Activated naive CD8-positive, alpha-beta T cell treated with anti-CD3 and anti-CD28 coated beads, Interleukin-2, amount 50 U/mL, for 24 hours (primary cell): ENCODE measurements at places on chromosomes 4 and X.

- DNase-seq: no peak
Measured at GRCh38 chr4:36712013-36712412, 430.6 kb downstream of the DTHD1 start.

DNA sequence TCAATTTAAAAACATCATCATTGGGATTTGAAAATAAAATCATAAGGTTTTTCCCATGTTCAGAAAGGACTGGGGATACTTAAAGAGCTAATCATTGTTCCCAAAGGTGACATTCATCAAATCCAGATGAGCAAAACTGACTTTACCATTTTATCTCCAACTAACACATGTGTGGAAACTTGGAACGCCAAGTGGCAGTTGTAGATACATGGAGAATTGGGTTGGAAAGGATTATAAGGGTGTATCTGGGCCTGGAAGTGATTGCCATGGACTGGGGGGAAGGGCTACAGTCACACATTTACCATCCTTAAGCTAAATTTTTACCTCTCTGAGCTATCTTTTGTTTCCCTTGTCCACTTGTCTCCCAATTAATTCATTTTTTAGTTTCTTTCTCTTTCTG lies 203.4 kb downstream of the SLC39A8 start:
- no peak for DNase-seq

DNA sequence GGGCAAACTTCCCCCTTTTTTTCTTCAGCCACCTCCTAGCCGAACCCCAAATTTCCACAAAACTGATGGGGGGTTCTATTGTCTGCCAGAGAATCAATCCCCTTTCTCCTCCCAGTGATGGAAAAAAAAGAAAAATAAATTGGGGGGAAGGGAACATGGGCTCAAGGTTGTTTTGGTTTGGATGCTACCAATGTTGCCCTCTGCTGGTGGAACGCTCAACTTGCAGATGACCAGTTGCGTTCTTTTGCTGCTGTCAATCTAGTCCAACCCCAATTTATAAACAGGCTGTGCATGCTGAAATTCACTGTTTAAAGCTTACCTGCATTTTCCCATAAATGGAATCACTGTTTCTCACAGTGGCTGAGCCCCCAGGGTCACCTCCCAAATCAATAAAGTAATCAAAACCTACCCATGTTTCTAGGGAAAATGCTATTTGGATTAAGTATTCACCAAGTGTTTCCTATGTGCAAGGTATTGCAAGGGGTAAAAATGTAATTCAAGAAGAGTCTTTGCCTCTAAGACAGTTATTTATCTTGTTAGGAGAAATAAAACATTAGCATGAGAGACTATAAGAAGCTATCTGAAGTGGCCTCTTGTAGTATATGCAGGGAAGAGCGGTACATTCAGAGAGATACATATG lies 116.7 kb upstream of the TMEM164 start:
- peak; percentile 19 for DNase-seq

DNA sequence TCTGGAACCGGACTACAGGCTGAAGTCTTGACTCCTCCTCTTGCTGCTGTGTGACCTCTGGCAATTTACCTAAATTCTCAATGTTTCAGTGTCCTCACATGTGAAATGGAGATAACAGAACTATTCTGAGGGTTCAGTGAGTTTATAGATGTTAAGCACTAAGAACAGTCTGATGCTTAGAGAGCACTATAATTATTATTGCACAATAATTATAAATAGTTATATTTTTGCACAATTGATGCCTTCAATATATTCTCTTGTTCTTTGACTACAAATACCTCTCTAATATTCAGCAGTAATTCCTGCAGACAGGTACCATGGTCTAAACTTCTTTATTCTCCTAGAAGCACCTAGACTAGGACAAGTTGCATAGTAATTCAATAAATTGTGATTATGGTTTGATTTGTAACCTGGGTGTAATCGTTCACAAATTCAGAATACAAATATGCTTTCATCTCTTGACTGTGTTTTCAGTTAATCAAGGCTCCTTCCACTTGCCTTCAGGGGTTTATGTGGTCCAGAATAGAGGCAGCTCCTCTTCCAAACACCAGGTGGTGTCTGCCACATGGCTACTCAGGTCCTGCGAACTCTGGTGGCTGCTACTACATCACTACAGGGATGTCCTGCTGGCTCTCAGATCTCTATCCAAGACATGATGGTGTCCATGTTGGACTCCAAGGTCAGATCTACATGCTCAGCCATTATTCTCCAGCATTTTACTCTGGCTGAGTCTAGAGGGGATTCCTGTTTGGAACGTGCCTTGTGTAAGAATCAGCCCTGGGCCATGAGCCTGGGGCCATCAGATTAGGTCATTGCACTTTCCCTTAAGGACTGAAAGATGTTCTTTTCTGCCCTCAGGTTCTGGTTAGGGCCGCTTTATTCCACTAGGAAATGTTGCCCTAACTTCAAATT lies 103.4 kb downstream of the QRFPR start:
- DNase-seq: no peak

DNA sequence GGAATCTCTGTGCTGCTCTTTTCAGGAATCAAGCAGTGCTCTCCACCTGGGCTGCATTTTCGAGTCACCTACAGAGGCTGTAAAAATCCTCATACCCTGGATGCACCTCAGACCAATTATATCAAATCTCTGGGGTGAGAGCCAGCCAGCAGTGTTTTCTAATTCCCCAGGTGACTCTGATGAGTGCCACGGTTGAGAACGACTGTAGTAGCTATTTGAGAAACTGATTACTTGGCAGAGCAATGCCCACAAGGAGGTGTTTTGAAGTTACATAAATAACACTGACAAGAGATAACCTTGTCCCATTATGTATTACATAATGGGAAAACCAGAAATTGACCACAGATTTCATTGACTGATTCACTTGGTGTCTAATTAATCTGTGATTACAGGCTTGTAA lies 46.8 kb downstream of the CLCN4 start:
- no peak for DNase-seq

DNA sequence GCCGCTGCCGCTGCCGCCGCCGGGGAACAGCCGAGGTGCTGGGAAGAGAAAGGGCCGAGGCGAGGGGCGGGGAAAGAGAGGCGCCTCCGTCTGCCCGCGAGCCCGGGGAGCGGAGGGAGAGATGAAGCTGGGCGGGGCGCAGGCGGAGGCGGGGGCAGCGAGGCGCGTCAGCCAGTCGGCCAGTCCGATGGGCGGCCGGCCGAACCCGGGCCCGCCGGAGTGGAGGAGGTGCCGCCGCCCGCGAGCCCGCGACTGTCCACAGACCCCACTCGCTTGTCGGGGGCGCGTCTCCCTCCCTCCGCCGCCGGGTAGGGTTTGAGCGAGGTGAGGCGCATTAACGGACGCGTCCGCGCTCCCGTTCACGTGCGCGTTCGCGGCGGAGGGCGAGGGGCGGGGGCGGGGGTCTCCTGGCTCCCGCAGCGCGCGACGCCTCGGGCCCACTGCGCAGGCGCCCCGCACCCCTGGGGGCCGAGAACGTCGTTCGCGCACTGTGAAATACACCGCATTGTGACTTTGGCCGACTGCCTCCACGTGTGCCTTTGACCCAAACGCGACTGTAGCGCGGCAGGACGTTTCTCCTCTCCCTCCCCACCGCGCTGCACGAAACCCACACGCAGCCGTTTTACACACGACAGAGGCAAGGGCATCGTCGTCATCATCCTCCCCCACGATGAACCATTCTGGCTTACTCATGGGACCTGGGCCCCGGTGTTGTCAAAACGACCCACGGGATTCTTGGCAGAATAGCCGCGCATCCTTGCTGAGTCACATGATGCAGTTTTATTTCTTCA lies at the start of gene NUDT11:
Gene NUDT11, minus strand, starts transcription at position 92 of the 791 bp plus-strand sequence. CDS start 148 bp downstream, outside the sequence.
- peak; percentile 55 for DNase-seq

GRCh38 chrX:140360284-140360683 lies 144.6 kb downstream of the SOX3 start:
- DNase-seq: no peak

DNA sequence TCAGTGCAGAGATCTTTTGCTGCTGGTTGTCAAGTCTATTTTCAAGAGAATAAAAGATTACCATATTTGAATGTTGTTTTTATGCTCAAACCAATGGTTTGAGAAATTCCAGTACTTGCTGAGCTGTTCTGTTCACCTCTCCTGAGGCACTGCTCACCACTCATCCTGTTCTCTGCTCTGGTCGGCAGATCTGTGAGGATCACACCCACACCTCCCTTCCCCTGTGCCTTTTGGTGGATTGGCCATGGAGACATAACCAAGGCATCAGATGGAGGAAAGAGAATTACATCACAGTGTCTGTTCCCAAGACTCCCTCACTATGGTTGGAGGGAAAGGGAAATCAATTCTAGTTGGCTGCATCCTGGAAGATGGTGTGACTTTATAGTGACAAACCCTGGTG lies 391.6 kb downstream of the ARHGAP24 start:
- no peak for DNase-seq

- DNase-seq: no peak
Measured at GRCh38 chr4:107755841-107756356, 35.9 kb upstream of the PAPSS1 start.
